ENCODE measurements at places on chromosomes 1 and 21.
A peak's percentile ranks its signal among the peaks of the same experiment; 100 is the strongest.

GRCh38 chr1:6358144-6358624 lies 35.4 kb downstream of the ACOT7 start:
- DNase-seq: peak; percentile 49

DNA sequence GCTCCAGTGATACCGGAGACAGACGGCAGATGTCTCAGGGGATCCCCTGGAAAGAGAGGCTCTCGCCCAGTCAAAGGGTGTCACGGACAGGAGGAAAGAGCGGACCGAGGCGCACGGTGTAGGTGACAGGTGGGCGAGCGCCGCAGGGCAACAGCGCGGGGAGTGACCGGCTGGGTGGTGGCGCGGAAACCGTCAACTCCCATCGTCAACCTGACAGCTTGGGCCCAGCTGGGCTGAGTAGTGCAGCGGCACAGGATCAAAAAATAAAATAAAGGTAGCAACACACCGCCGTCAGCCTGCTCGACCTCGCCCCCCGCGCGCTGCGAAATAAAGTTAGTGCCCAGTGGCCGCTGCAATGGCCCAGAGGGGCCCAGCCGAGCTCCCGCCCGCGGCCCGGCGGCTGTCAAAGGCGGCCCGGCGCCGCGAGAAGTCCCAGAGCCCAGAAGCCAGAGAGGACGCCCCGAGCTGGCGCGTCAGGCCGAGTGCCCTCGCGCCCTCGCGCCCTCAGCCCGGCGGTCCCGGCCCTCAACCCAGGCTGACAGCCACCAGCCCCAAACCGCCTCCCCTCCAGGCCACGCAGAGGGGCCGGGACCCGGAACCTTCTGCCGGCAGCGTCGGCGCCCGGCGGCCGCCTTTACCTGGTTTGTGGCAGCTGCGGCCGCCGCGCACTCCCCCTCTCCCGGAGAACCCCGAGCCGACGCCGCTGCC lies at the start of gene LYST:
Gene LYST (minus strand): TSS at position 702 of the 708 bp plus-strand sequence. CDS start 36,489 bp downstream, outside the sequence.
- DNase-seq: peak; percentile 86

GRCh38 chr1:39952359-39953110 lies 2.4 kb upstream of the MFSD2A start:
- DNase-seq: peak; percentile 46

DNA sequence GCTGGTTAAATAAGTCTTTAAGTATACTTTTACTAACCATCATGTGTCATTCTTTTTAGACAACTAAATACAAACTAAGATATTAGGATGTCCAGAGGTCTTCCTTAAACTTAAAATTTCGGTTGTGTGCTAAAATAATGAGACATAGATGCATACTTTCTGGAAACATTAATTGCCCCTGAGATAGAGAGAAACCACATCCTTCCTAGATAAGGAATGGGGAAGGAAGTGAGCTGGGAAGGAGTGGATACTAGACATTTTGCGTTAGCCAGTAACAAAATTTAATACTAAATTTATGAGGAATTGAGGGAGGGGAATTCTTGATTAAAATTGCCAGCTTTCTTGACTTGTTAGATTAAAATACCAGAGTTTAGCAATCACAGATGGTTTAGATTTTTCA lies 37.1 kb upstream of the PTGS2 start:
- no peak for DNase-seq

DNA sequence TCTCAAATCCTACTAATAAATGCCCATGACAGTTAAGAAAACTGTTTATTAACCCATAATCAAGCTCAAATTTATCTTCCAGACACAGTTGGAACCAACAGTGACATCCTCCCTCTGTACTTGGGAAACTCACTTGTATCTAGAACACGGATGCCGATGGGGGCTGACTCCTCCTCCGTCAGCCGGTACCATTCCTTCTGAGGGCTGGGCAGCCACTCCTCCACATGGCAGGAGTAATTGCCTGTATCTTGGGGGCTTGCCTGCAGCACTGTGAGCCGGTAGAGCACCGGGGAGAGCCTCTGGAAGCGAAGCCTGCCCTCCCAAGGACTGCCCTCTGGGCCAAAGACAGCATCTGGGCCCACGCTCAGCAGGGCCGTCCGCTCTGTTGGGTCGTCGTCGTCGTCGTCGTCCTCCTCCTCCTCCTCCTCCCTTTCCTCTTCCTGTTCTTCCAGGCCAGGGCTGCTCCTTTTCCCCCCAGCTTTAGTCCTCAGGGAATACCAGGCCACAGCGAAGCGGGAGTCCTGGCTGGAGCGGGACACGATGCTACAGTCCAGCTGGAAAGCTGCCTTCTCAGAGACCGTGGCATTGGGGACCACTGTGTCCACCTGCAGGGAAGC lies 8.5 kb upstream of the CD58 start:
- no peak for DNase-seq

- DNase-seq: no peak
Measured at GRCh38 chr1:167676205-167676915, 45.4 kb upstream of the MPZL1 start.

DNA sequence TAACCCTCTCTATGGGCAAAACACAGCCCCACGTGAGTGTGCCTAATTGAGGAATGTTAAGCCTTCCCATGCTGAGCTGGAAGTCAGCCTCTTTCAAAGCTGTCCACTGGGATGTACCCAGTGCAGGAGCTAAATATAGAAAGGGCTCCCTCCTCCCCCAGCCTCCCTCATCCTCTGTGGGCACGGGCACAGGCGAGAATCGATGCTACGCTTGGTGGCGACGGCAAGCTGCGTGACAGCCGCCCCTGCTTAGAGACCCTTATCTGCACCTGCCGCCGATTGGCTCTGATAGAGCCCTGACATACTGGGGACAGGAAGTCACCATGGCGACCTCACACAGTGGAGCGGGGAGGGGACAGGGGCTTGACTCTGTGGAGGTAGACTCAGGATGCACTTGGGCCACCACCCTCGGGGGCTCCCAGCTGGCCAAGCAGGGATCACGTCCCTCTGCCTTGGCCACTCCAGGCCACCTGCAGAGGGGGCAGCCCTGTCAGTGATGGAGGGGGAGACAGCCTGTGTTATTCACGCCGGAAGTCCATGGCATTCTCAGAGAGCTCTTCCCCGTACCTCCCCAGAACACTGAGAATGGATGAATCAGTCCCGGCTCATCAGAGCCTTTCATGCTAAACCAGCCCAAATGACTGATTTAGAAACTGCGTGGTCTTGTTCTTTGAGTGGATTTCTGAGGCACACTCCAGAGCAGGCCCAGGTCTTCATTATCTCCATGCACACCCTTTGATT lies 84.8 kb downstream of the KCND3 start:
- no peak for DNase-seq

GRCh38 chr1:228058172-228058948 lies 24.1 kb upstream of the ARF1 start:
- DNase-seq: no peak

- no peak for DNase-seq
Measured at GRCh38 chr1:79822053-79822452, 815.5 kb upstream of the ADGRL4 start.

DNA sequence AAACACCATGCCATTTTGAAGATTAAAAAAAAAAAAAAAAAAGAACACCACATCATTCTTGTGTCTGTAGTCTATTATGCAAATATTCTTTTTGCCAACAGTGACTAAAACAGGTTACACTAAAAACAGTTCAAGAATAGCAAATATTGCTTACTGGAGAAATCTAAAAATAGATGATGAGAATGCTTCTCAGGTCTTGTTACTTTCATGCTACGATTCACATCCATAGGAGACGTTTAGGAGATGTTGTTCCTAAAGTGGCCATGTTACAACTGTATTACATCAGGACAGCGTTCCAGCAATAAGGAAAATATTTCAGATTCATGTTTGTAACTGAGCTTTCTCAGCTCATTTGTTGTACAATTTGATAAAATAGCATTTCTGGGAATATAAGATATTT lies 32.3 kb downstream of the RAB3GAP2 start:
- no peak for DNase-seq

DNA sequence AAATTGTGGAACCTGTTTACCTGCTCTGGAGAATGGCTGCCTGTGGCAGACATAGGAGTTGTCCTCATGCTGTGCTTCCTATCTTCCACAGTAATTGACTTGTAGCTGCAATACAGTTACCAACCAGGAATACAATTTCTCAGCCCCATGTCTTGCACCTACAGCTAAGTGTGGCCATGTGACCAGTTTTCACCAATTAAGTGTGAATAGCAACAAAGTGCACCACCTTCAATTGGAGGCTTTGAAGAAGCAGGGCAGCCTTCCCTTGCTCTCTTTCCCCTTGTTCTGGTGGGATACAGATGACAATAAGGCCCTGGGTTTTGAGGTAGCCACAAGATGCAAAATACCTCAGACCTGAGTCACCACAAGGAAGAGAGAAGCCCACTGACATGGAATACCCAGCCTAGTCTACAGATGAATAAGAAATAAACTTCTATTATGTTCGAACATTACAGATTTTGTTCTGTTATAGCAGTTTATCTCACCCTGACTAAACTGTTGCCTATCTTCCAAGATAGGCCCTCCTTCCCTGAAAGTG lies 70.2 kb upstream of the S1PR1 start:
- DNase-seq: no peak

DNA sequence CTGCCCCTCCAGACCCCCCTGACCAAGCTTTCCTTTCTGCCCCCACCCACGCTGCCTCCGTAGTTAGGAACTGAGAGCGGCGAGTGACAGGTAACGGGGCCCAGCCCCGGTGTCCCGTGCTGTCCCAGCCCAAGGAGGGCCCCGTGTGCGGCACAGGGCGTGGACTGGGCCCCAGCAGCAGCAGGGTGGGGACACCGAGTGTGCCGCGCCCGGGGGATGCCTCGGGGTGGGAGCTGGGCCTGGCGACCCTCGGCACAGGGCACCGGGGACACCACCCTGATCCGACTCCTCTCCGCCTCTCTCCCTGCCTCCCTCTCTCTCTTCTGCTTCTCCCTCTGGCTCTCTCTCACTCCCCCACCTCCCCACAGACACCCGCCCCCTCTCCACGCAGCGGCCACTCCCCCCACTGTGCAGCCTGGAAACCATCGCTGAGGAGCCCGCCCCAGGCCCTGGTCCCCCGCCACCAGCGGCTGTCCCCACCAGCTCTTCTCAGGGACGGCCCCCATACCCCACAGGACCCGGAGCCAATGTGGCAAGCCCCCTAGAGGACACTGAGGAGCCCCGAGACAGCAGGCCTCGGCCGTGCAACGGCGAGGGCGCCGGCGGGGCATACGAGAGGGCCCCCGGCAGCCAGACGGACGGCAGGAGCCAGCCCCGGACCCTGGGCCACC lies 22.7 kb downstream of the PANK4 start:
- no peak for DNase-seq

- DNase-seq: no peak
Measured at GRCh38 chr1:225534135-225534534, 106.3 kb upstream of the LBR start.

DNA sequence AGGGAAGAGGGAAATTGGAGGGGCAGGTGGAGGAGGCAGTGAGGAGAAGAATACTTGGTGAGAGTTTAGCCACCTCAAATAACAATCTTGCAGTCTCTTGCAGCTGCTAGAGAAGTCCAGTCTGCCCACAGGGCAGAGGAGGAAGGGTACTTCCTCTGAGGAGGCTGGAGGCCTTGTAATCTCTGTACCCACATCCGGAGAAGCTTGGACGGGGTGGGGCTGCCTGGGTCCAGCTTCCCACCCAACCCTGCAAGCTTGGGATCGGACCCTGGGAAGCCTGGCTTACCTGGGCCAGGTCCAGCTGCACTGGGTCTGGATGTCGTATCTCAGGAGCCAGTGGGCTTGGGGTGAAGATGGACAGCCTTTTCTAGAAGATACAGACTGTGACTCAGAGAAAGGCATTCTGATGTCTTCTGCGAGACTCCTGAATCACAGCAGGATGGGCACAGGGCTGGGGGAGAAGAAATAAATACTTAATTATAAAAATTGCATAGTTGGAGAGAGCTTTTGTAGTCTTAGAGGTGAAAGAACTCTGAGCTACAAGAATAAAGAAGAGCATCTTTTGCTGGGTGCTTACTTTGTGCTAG lies 111.8 kb upstream of the JUN start:
- no peak for DNase-seq

DNA sequence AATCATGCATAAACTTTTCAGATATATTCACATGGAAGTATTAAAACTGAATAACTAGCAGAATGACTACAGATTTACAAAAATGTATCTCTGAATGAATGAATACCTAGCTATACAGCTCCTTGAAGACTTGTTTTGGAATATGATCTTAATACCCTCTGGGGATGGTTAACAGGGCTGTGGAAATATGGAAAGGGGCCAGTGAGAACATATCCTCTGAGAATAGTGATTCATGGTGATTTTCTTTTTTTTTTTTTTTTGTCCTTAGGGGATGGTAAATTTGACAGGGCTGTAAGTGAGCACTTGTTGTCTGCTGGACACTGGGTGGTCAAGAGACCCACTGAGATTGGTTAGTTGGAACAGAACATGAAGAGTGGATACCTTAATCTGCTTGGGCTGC lies 80.7 kb upstream of the HP1BP3 start:
- DNase-seq: no peak

DNA sequence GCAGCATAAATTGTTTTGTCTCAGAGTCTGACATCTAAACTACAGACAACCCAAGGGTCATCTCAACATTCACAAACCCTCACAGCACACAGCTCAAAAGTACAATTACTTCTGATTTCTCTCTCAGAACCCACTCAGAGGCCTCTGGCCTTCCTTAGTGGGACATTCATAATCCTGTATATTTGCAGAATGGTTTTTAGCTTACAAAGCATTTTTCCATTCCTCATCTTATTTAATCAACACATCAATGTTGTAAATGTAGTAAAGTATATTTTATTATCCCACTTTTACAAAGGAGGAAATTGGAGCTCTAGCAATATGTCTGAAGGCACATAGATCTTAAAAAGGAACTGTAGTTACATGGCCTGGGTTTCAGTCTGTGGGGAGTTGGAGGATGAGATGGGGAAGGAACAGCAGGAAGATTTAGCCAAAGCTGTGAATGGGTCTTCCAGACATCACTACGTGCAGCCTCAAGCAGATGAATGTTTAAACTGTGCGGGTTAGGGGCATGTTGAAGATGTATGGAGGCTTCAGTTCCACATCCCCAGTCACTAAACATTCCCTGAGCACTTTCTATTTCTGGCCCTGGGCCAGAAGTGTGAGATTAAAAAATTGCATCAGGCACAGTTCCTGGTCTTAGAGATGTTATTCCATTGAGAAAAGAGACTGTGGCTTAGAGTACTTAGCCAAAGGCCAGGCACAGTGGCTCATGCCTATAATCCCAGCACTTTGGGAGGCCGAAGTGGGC lies 13.3 kb downstream of the AKNAD1 start:
- no peak for DNase-seq

DNA sequence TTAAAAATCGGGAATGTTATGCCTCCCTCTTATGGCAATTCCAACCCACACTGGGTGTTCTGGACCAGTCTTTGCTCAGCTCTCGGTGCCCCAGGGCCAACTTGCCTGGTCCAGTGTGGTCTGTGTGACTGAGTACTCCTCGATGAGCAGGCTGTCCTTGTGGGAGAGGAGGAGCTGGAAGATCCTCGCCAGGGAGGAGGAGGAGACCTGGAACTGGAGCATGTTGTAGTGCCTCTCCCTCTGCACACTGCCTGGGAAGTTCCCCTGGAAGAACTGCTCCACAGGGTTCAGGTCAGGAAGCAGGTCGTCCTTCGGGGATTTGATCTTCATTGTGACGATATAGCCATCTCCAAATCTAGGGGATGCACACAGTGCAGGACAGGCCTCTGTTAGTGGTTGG lies 88.5 kb upstream of the GCLM start:
- no peak for DNase-seq

- no peak for DNase-seq
Measured at GRCh38 chr1:63799820-63800219, 26.0 kb downstream of the ROR1 start.

All from SW480 (cell line).